B cell (primary cell): ENCODE measurements at places on chromosomes 7 and 10. TPM values are rescaled to one million over a fixed set of nuclear protein-coding genes. Genes with fewer than 3 reads are reported as not detected.

- H3K4me3 ChIP-seq = no peak overlapping the region
- DNase-seq = no peak
- no peaks in the 10 kb centered on the region for H3K36me3 ChIP-seq
Measured at GRCh38 chr7:45075871-45076796, 12.6 kb downstream of the NACAD start.

GRCh38 chr7:36984710-36985312 lies 260.5 kb upstream of the AOAH start:
- peaks cover 15% of the 10 kb centered on the region for H3K4me1 ChIP-seq
- peaks cover 6% of the 10 kb centered on the region for H3K36me3 ChIP-seq
- H3K27ac ChIP-seq = no peak overlapping the region
- H3K4me3 ChIP-seq = no peak overlapping the region

DNA sequence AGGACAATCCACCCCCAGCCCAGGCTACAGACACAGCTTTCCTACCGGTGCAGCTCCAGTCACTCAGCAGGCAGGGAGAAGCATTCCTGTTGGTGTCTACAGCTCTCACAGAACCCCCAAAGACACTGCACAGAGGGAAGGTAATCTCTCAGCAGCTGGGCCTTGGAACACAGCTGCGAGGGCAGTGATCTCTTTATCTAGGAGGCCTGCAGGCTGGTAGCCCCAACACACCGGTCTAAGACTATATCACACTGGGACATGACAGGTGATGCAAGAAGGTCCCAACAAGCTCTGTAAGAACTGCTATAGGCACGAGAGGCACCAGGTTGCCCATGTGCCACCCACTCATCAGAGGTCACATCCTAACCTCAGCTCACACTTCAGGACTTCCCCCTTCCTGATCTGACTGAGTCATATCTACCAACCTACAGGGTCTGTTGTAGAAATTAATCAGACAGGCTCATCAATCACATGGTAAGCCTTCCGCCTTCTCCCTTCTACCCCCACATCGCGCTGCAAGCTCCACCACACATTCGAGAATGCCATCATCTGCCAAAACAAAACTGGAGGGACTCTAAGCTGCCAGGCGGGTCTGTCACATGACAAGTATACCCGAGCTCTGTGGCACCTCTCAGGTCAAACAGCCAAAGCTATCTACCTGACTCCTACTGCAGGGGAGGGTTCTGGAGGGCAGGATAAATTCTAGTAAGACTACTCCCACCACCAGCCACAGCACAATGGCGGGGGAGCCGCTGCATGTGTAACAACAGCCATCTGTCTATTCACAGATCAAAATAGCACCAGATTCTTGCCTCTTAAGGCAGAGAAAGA lies 26.1 kb downstream of the FAM53B start:
- H3K36me3 ChIP-seq = peaks cover 36% of the 10 kb centered on the region
- no peaks in the 10 kb centered on the region for H3K27me3 ChIP-seq
- peak; percentile 89 for DNase-seq
- peak overlapping the region; percentile 92 for H3K27ac ChIP-seq

DNA sequence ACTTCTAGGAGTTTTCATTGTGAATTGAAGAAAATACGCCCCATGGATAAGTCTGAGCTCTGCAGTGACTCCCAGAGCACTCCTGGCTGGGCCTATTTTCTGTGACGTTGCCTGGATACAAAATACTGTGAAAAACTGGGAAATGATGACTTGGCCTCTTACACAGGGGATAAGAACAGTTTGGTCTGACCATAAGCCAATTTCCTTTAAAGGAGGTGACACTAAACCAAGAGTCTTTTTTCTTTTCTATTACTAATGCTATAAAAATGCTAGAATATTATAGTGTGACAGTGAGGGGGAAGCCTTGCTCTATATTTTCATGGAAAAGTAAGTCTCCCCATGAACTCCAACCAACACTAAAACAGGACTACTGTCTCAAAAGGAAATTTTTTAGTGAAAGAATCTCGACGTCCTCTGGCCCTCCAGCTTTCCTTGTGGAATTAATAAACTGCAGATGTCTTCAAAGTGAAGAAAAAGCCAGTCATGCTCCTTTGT lies 45.5 kb downstream of the MYOF start:
- H3K27me3 ChIP-seq = no peaks in the 10 kb centered on the region
- H3K36me3 ChIP-seq = no peaks in the 10 kb centered on the region
- no peaks in the 10 kb centered on the region for H3K4me1 ChIP-seq
- no peak overlapping the region for H3K27ac ChIP-seq
- no peak for DNase-seq

- no peaks in the 10 kb centered on the region for H3K36me3 ChIP-seq
- H3K27ac ChIP-seq = no peak overlapping the region
- DNase-seq = no peak
- no peak overlapping the region for H3K4me3 ChIP-seq
Measured at GRCh38 chr7:110650328-110650727, 440.6 kb upstream of the LRRN3 start.

- no peaks in the 10 kb centered on the region for H3K36me3 ChIP-seq
- DNase-seq = no peak
- no peak overlapping the region for H3K27ac ChIP-seq
- H3K27me3 ChIP-seq = no peaks in the 10 kb centered on the region
- no peaks in the 10 kb centered on the region for H3K4me1 ChIP-seq
Measured at GRCh38 chr10:42980553-42981357, 96.1 kb upstream of the RET start.

GRCh38 chr7:38192327-38192726 lies 14.3 kb downstream of the STARD3NL start:
- H3K4me1 ChIP-seq = peaks cover 29% of the 10 kb centered on the region
- DNase-seq = no peak
- H3K27me3 ChIP-seq = no peaks in the 10 kb centered on the region
- no peak overlapping the region for H3K4me3 ChIP-seq
- no peak overlapping the region for H3K27ac ChIP-seq

DNA sequence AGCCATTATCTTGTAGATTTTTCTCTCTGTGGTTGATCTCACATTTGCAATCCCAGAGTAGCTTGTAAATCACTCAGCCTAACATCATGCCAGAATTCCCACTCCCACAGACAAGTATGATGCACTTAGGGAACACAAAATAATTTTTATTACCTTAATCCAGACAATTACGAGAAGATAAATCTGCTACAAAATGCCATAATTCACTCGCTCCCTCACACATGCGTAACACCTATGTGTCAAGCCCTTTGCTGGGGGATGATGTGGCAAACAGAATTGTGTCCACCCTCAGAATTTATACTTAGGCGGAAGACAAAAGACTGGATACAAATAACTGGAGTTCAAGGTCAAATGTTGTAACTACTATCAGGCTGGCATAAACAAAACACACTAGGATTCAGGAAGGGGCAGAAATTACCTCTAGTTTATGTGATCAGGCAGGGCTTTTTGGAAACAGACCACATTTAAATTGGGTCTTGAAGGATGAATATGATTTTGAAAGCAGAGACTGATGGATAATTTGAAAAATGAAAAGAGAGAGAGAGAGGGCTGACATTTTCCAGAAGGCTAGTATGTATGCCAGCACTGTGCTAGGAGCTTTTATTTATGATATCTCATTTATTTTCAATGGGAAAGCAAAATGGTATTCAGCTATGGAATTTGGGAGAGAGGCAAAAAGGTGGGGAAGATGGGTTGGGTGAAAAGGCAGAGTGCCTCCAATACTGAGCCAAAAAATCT lies 69.8 kb downstream of the DOCK4 start:
- H3K36me3 ChIP-seq = no peaks in the 10 kb centered on the region
- H3K4me1 ChIP-seq = no peaks in the 10 kb centered on the region
- no peak for DNase-seq

DNA sequence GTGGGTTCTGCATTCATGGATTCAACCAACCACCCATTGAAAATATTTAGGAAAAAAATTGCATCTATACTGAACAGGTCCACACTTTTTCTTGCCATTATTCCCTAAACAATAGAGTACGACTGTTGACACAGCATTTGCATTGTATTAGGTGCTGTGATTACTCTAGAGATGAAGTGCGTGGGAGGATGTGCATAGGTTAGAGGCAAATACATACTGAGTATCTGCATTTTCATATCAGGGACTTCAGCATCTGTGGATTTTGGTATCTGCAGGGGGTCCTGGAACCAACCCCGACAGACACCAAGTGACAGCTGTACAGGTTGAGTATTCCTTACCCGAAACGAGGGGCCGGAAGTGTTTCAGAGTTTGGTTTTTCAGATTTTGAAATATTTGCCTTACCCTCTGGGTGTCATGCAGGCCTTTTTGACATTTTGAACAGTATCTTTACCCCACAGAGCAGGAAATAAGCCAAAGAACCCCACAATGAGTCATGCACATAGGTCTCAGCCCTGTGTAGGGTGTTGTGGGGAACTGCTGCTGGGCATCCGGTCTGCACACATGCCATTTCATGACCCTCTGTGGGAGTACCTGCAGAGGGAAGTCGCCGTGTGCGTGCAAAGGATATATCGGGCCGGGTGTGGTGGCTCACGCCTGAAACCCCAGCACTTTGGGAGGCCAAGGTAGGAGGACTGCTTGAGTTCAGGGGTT lies 14.5 kb downstream of the NUDT5 start:
- DNase-seq = no peak
- H3K27me3 ChIP-seq = no peaks in the 10 kb centered on the region
- no peaks in the 10 kb centered on the region for H3K4me1 ChIP-seq
- peaks cover 47% of the 10 kb centered on the region for H3K36me3 ChIP-seq

DNA sequence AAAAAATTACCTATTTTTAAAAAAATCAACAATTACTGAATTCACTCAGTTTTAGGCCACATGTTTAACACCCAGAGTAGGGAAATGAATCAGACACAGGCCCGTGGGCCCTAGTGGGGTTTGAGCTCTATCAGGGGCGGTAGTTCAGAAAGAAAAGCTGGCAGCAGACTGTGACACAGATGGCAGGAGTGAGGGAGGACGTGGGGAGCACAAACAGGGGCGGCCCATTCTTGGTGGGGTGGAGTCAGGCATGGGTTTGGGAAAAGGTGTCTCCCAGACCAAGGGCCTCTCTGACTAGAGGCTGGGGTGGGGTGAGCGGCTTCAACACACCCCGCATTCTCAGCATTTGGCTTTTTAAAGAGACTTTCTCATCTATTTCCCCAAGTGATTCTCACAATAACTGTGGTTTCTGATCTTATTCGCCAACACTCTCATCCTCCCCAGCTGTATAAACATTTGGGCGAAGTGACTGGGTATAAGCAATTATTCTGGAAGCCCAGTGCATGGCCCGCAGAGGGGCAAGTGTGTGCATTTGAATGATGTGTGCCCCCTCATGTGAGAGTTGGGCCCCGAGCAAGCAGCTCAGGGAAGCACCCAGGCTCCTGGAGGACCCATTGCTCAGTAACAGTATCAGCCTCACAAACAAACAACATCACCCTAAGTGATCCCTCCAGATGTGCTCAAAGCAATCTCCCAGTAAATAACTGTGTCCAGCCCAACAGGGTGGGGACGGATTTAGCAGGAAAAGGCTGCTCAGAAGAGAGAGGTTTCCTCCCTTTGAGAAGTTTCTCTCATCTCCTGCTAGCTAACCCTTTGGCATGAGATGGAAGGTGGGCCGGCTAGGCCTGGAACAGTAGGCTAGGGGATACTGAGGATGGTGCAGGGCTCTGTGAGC lies 437.6 kb upstream of the ZMIZ1 start:
- H3K36me3 ChIP-seq = no peaks in the 10 kb centered on the region
- no peak overlapping the region for H3K4me3 ChIP-seq
- no peak for DNase-seq
- no peaks in the 10 kb centered on the region for H3K27me3 ChIP-seq
- H3K4me1 ChIP-seq = no peaks in the 10 kb centered on the region
- H3K27ac ChIP-seq = no peak overlapping the region

DNA sequence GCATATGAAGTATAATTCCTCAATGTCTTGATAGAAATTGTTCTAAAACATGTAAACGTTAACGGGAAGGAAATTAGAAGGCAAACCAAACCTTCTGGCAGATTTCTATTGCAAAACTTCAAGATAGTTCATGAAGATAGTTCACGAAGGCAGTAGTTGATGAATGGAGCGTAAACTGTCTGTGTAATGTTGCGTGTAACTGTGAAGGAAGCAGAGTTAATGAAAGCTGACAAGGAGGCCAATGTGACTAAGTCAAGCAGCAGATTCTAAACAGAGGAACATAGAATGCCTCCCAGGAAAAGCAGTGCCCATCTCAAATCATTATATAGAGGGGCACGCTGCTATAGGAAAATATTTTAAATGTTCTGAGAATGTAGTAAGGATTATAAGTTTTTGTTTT lies 659.7 kb upstream of the IGFBP3 start:
- no peaks in the 10 kb centered on the region for H3K4me1 ChIP-seq
- no peak for DNase-seq
- H3K27ac ChIP-seq = no peak overlapping the region
- H3K4me3 ChIP-seq = no peak overlapping the region
- H3K27me3 ChIP-seq = no peaks in the 10 kb centered on the region
- no peaks in the 10 kb centered on the region for H3K36me3 ChIP-seq

DNA sequence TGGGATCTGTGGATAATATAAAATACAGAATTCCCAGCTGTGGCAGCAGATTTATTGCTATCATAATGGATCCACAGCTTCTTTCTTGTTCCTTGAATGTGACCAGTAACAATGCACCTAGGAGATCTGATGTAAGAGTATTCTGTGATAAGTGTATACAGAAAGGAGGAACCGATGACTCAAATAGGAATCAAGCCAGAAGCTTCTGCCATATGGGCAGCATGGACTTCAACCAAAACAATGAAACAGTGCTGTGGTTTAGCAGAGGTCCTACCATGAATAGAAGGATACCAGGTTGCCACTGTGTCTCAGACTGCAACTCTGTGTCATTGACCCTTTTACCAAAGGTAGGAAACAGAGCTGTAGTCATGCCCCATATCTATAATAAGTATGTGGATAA lies 81.8 kb downstream of the PTPRZ1 start:
- DNase-seq = no peak
- H3K4me3 ChIP-seq = no peak overlapping the region
- no peaks in the 10 kb centered on the region for H3K4me1 ChIP-seq
- H3K27me3 ChIP-seq = no peaks in the 10 kb centered on the region
- no peak overlapping the region for H3K27ac ChIP-seq
- no peaks in the 10 kb centered on the region for H3K36me3 ChIP-seq

GRCh38 chr10:80447436-80448190 lies 6.5 kb upstream of the TSPAN14 start:
- H3K27ac ChIP-seq = no peak overlapping the region
- no peak overlapping the region for H3K4me3 ChIP-seq
- H3K4me1 ChIP-seq = peaks cover 6% of the 10 kb centered on the region
- no peaks in the 10 kb centered on the region for H3K27me3 ChIP-seq
- H3K36me3 ChIP-seq = no peaks in the 10 kb centered on the region

GRCh38 chr10:30437031-30437841 lies 3.3 kb downstream of the MAP3K8 start:
- no peaks in the 10 kb centered on the region for H3K27me3 ChIP-seq
- peak; percentile 53 for DNase-seq
- H3K4me1 ChIP-seq = peaks cover 51% of the 10 kb centered on the region
- peaks cover 4% of the 10 kb centered on the region for H3K36me3 ChIP-seq

DNA sequence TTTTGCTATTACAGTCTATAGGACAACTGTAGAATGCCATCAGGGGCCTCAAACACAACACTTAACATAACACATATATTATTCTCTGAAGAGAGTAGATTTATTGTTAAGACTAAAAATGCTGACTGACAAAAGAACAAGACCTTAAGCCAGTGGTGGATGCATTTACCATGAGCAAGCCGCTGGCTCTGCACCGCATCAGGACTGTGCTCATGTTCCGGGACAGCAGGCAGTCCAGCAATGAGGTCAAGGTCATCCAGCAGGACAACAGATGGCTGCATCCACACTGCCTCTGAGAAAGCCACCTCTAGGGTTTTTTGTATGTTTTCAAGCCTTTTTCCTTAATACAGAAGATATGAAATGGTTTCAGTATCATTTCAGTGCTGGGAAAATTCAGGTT lies 23.8 kb downstream of the PEX1 start:
- peaks cover 24% of the 10 kb centered on the region for H3K36me3 ChIP-seq
- no peak for DNase-seq
- H3K27me3 ChIP-seq = no peaks in the 10 kb centered on the region
- no peaks in the 10 kb centered on the region for H3K4me1 ChIP-seq

The AKR1C4 gene
- total RNA-seq = not detected in 2 replicates

The BLNK gene
- total RNA-seq = 205 and 210 TPM in 2 replicates
